ENCODE measurements at places on chromosomes 7 and 10.

- DNase-seq = no peak
These were observed 87.9 kb downstream of the KMT2E start for GRCh38 chr7:105101864-105102263.

DNA sequence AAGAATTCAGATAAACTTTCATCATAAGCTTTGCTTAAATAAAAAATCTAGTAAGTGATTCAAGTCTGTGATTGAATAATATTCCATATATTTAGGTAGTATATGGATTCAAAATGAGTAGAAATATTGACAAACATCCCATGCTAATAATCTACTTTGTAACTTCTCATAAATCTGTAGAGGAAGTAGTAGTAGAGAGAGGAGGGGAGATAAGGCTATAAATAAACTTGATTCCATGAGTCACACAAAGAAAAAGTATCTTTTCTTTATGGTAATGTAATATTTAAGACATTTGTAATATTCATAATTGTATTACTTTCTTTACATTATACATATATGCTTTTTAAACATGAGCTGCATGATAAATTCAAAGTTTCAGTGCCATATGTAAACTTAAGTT lies 25.6 kb upstream of the CD36 start:
- no peak for DNase-seq

GRCh38 chr10:57168611-57169240 lies 807.7 kb upstream of the ZWINT start:
- DNase-seq = no peak

- no peak for DNase-seq
These were observed 384.2 kb upstream of the LRGUK start for GRCh38 chr7:133742709-133743538.
